Activated CD4-positive, alpha-beta T cell treated with anti-CD3 and anti-CD28 coated beads, Interleukin-2, amount 10 ng/mL, durations not matched to agents 7 days and 5 days (primary cell): ENCODE measurements at places on chromosomes 2 and 18. TPM values are rescaled to one million over a fixed set of nuclear protein-coding genes. Genes with fewer than 3 reads are reported as not detected.

The AQP4 gene
- not detected for total RNA-seq

The CCDC195 gene
- not detected for total RNA-seq

The LINC00305 gene
- total RNA-seq: not detected

The GALNT13 gene
- total RNA-seq: not detected

The CTLA4 gene
- 22.7 TPM for total RNA-seq

The INPP1 gene
- total RNA-seq: 6.9 TPM

The GREB1 gene
- total RNA-seq: 0.10 TPM

The LIMS2 gene
- total RNA-seq: 36.4 TPM

The CYTIP gene
- 279 TPM for total RNA-seq

The RASGRP3 gene
- 11.8 TPM for total RNA-seq

The MERTK gene
- 0.20 TPM for total RNA-seq

The HEATR5B gene
- total RNA-seq: 21.8 TPM

The RBM44 gene
- total RNA-seq: 1.4 TPM

The CFAP221 gene
- total RNA-seq: not detected

The SLC38A11 gene
- total RNA-seq: not detected

The SERPINB12 gene
- not detected for total RNA-seq

The EPG5 gene
- 26.6 TPM for total RNA-seq

The RGPD8 gene
- total RNA-seq: 4.2 TPM

The GNLY gene
- 72.9 TPM for total RNA-seq
